ENCODE measurements at places on chromosomes 6 and 20.
A peak's percentile ranks its signal among the peaks of the same experiment; 100 is the strongest.

DNA sequence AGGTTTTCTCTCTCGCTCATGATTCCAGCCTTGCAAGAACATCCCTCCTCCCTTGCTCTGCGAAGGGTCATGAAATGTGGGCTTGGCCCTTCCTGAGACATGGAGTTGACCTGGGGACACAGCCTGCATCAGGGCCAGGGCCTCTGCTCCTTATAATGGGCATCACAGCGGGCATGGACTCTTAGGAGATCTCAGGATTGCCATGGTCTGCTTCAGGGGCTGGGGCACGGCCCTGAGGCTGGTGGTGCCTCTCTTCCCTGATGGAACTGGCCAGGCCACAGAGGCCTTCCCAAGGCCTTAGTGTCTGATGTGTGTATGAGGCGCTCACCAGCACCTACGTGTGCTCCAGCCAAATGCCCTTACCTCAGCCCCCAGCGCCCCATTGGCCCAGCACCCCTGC, 23.9 kb downstream of the ENTPD6 start:
- no peak for DNase-seq

GRCh38 chr20:10225439-10226060, 6.9 kb downstream of the SNAP25 start:
- DNase-seq = no peak

DNA sequence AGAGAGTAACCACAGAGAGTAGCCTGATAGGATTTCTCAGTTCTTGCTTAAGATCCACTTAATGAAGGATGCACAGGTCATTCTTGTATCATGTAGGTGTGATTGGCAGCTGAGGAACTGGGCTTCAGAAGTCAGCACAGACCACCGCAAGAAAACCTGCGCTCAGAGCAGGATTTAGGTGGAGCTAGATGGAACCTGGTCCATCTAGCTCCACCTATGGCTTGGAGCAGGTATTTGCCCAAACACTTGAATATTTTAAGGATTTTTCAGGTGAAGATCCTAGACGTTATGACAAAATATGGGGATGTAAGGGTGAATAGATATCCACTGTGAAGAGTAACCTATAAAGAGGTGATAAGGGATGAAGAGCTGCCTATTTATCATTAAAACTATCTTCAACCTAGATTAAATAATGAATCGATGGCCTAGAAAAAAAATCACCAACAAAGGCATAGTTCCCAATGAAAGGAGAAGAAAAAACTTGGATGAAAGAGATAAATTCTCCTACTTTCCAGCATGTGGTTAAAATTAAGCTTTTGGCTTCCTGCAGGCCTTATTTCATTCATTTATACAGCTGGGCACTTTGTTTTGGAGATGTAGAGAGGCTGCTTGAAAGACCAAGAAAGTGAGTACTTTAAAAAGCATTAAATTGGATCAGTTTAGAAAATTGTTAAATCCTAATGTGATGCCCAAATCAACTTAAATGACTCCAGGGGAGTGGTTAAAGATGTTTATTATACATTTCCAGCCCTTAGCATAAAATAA, 778.4 kb upstream of the GJE1 start:
- DNase-seq = no peak

GRCh38 chr6:167805349-167806060, 21.2 kb upstream of the AFDN start:
- no peak for DNase-seq

GRCh38 chr6:56380476-56380875, 133.1 kb upstream of the COL21A1 start:
- DNase-seq = no peak

DNA sequence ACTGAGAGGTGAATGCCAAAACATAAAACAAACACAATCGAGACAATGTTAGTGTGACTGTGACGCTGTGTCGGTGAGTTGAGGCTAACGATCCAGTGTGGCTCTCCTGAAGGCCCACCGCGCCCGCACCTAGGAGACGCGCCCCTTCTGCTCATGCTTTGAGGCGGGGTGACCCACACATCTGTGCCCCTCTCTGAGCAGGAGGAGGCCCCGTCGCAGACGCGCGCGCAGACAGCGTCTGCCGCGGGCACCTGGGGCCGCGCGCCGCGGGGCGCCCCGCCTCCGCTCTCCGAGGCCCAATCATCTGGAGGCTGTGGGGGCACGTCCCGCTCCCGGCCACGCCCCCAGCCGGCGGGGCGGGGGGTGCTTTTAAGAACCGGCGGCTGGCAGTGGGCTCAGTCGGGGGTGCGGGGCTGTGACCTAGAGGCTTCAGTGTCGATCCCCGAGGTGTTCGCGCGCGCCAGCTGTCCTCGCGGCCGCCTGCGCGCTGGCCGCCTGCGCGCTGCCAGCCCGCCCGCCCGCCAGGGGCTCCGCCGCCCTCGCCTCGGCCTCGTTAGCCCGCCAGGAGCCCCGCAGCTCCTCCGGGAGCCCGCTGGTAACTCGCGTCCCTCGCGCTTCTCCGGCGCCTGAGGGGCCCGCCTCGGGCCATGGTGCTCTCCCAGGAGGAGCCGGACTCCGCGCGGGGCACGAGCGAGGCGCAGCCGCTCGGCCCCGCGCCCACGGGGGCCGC, at the start of gene SLC16A10:
Gene SLC16A10, plus strand, starts transcription at position 398 of the 730 bp plus-strand sequence. Its CDS starts 250 bp downstream, at position 648.
- DNase-seq = peak; percentile 24

DNA sequence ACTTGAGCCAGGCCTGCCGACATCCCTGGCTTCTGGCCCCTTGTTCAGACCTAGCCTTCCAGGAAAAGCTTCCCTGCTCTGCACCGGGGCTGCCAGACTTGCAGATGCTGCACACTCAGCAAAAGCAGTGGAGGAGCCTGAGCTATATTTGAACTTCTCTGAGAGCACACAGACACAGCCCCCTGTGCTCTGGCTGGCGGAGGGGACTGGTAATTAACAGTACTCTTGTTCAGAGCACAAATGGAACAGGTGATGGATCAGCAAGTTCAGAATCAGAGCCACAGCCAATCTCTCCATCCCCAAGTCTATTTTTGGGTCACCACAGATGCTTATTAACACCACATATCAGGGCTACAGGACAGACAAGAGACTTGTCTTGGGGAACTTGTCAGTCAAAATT, 27.6 kb upstream of the RIMS4 start:
- no peak for DNase-seq

GRCh38 chr6:17987697-17988421, 424 bp upstream of the KIF13A start:
- peak; percentile 23 for DNase-seq

All from thoracic aorta (tissue), 2 donors.